ENCODE measurements at places on chromosomes 11 and 22.

- no peak for DNase-seq
These were observed 8.8 kb upstream of the RPL3 start for GRCh38 chr22:39327995-39328754.

DNA sequence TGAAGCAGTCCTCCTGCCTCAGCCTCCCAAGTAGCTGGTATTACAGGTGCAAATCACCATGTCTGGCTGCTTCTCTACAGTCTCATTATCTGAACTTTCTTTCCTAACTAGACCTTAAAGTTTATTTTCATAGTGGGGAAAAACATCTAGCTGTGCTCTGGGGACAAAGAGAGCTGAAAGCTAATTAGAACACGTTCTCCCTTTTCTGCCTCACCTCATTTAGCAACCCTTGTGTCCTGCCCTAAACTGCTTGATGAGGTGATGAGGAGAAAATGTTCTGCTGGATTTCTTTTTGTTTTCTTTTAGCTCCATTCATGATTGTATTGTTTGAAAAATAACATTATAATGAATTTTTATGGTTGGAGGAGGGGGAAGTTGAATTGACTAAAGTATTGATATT lies 84.7 kb downstream of the YAP1 start:
- no peak for DNase-seq

DNA sequence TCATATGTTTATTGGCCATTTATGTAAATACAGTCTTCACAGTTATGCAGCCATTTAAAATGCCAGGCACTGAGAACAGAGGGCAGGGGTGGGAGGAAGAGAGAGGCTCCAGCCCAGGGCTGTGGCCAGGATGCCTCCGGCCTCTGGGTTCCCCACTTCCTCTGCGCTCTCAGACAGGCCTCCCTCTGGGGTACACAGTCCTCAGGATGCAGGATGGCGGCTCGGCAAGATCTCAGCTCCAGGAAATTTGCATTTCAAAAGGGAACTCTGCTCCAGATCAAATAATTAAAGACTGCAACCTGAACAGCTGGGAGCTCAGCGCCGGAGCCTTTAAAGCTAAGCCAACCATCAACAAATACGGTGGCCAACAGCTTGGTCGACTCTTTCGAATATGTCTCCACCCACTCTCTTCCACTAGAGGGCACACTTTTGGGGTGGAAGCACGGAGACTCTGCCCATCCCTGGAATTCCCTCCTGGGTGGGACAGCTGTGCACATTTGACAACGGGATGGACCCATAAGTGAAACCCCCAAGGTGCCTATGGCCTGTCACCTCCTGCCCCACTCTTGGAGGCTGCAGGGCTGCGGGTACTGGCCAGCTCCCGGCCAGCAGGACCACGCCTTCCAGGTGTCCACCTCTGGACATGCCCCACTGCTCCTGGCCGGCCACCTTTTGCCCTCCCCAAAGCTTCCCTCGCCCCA lies 1044.7 kb downstream of the BRD1 start:
- DNase-seq: no peak

DNA sequence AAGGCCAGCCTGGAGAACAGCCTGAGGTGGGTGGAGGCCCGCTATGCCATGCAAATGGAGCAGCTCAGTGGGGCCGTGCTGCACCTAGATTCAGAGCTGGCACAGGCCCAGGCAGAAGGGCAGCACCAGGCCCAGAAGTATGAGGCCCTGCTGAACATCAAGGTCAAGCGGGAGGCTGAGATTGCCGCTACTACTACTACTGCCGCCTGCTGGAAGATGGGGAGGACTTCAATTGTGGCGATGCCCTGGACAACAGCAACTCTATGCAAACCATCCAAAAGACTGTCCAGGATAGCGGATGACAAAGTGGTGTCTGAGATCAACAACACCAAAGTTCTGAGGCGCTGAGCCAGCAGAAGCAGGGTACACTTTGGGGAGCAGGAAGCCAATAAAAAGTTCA lies 3.1 kb upstream of the TMEM218 start:
- no peak for DNase-seq

DNA sequence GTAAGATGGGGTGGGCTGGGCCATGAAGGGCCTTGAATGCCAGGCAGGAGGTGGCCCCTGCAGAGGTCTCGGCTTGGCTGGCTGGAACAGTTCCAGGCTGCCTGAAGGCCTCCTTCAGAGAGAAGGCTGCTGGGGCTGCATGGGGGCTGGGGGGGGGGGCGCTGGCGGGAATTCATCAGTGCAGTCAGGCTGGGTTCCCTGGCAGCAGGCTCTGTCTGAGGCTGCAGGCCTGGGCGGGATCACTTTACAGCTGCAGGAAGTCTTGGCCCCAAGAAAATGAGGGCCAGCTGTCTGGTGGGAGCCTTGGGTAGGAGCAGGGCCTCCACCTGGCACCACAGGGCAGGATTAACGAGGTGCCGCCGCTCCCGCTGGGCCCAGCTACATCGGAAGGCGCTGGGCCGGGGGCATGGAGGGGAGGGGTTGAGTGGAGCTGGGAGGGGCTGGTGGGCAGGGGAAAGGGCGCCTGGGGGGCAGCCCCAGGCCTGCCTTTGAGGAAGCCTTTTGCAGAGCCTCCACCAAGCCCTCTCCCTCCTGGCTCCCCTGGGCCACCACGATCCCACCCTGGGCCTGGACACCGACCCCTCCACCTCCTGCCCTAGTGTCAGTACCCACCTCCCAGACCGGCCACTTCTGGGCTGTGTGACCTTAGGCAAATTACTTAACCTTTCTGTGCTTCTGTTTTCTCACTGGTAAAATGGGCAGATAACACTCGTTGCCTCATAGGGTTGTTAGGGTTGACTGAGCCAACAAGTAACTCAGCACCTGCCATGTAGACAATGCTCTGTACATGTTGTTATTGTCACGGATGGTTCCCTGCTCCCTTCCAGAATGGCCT lies 31.0 kb upstream of the HMOX1 start:
- DNase-seq: no peak

- DNase-seq: no peak
These were observed 45.4 kb upstream of the NTM start for GRCh38 chr11:131324921-131325570.

DNA sequence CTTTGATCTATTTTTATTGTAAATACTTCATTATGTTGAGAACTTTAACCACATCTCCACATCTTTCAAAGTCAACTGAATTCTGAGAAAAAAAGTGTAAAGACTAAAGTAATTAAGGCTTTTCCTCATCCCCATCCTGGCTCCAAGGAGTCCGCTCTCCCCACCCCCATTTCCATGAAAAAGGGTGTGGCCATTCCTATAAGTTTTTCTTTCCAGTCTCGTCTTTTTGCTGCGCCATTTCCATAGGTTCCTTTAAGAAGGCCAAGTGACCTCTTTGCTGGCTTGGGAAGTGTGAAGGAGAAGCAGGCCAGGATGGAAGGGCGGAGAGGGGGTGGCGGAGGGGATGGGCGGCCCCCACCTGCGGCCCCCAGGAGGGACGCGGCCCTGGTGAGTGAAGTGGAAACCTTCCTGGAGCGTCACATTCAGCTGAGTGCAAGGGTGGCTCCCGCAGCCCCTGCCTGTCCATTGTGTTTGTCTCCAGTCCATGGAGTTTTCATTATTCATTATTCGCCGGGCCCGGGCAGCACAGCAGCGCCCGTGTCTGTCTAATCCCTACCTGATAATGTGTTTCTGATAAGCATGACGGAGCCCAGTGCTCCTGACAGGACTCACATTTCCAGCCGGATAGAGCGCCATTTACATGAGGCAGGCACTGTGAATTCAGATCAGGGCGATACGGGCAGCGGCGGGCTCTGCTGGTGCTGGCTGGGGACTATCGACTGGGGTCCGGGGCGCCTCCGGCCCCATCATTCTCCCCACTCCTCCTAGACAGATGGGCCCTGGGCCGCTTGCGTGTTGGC lies 739.8 kb downstream of the OPCML start:
- no peak for DNase-seq

All from naive thymus-derived CD4-positive, alpha-beta T cell (primary cell).